ENCODE measurements at places on chromosomes 3 and 15.

DNA sequence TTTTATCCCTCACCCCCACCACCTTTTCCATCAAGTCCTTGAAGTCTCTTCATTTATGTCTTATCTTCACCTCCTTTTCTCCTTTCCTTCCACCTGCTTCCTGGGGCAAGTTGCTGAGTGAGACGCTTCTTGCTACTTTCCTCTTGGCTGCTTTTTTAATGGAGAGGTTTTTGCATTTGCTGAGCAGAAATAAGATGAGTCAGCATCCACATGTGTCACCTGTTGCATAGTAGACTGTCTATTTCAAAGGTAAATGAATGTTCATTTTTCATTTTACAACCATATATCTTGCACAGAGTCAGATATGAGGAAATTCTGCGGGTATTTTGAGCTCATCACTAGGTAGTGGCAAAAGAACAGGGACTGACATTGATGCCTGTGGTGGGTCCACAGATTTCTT lies 18.6 kb downstream of the C3orf52 start:
- DNase-seq, result no peak

DNA sequence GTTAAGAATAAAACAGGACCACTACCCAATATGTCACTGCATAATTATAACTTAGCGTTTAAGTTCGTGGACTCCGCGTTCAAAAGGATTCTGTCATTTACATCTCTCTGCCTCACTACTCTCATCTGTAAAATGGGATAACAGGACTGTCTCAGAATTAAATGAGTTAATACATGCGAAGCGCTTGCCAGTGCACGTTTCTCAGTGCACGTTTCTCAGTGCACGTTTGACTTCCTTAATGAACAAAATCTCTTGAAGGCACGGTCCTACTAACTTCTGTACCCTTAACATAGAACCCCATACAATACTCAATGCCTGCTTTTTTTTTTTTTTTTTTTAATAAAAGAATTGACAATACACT lies 499 bp downstream of the RABL3 start:
- DNase-seq, result no peak

- no peak for DNase-seq
Observed at GRCh38 chr3:8517487-8517886, 15.9 kb downstream of the LMCD1 start.

DNA sequence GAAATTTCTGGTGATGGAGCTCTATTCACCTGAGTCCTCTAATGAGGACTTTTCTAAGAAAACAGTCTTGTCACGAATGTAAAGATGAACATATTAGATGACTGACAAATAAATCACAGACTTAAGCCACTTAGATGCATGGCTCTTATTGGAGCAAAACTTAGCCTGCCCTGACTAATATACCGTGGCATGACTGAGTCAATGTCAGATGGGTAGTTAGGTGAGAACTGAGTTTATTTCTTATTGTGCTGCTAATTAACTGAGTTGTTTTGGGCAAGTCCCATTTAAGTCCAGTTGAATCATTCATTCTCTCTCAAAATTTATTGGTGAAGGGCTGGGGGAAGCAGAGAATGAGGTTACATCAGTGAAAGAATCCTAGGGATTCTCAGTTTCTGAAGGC lies 459.8 kb downstream of the MCTP2 start:
- DNase-seq, result no peak

GRCh38 chr3:133475245-133476010 lies 75.6 kb downstream of the BFSP2 start:
- no peak for DNase-seq

- DNase-seq, result no peak
Observed at GRCh38 chr15:68032672-68033071, 21.4 kb upstream of the PIAS1 start.

DNA sequence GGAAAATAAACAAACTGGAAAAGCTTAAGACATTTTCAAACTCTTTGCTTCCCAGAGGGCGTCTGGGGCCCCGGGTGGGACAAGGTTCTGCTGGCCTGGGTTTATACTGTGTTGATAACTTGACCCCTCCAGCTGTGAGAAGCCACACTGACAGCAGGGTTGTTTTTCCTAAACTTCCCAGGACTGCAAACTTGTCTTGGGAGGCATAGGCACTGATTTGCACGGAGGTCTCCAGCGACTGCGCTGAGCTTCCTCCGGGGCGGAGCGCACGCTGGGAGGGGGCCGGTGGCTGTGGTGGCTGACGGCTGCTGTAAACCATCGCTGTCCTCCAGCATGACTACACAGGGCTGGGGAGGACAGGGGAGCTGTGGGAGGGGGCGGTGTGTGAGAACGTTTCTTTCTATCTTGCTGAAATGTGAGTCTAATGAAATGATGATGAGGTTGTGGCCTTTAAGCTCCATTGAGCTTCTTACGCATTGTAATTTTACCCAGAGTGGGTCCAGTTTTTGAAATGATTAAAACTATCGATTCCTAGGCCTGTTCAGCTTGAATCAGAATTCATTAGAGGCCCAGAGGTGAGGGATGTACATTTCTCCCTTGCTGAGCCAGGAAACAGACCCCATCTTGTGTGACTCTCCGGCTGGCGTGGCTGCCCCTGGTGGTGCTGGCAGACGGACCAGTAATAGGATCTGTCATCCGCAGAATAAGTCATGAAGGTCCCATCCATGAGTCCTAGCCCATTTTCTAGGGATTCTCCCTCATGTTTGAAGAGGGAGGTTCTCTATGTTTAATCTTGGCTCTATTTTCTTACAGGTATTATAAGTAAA lies 40.5 kb upstream of the VPS8 start:
- DNase-seq, result no peak

DNA sequence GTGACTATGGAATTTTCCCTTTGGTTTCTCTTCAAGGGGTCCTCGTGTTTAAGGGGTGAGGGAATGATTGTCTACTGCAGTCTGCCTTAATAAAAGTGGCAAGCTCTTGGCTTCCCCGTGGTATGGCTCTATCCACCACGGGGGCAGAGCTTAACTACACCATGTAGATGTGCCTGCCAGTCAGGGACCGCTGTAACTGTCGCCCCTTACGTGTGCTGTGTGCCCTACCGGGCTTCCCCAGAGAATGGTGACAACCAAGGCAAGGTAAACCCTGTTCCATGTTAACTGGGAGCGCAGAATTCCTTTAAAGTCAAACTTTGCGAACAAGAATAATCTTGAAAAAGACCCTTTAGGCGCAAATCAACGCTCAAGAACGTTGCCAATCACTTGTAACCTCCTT lies 966 bp upstream of the C3orf80 start:
- no peak for DNase-seq

GRCh38 chr3:102614585-102614984 lies 179.8 kb downstream of the ZPLD1 start:
- DNase-seq, result no peak

DNA sequence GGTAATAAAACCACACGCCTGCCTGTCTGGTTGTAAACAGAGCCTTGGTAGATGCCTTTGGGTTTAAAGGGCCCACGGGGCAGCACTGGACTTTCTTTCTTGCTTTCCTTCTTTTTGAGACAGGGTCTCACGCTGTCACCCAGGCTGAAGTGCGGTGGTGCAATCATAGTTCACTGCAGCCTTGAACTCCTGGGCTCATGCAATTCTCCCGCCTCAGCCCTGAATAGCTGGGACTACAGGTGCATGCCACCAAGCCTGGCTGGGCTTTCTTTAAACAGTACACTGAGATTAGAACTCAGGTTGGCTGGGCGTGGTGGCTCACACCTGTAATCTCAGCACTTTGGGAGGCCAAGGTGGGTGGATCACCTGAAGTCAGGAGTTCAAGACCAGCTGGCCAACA lies 42.2 kb downstream of the POC1A start:
- no peak for DNase-seq

DNA sequence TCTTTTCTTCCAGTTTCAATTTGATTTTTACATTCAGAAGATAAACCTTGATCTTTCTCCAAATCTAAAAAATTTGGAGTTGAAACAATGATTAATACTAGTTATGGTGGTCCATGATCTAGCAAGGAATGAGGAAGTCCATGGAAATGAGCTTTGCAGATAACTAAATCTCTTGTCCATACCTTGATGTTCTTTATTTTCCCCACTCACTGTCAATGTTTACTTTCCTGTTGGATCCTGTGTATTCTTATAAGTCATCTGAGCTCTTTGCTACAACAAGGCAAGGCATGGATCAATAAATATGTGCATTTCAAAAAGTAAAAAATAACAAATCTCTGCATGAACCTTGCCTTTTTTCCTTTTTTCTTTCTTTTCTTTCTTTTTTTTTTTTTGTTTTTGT lies 6.2 kb upstream of the MYO1E start:
- no peak for DNase-seq

- DNase-seq, result no peak
Observed at GRCh38 chr3:195461594-195462307, 18.9 kb upstream of the ACAP2 start.

Data from endothelial cell (in vitro differentiated cells).